Glutamatergic neuron (in vitro differentiated cells): ENCODE measurements at places on chromosomes 6 and 20. TPM values are rescaled to one million over a fixed set of nuclear protein-coding genes. Genes with fewer than 3 reads are reported as not detected.

Gene DDRGK1
- total RNA-seq, result 59.3 TPM

Gene BHLHE23
- 23.9 TPM for total RNA-seq

Gene ULBP1
- total RNA-seq, result 9.3 TPM

Gene AIF1
- not detected for total RNA-seq

Gene BEND6
- 1.2 TPM for total RNA-seq

Gene TRDN
- not detected for total RNA-seq

Gene C20orf141
- not detected for total RNA-seq

Gene PDE10A
- 24.5 TPM for total RNA-seq

Gene ZNF311
- total RNA-seq, result 5.1 TPM

Gene TTK
- 6.3 TPM for total RNA-seq

Gene TXLNB
- total RNA-seq, result not detected

Gene PTCRA
- total RNA-seq, result not detected

Gene SLC17A1
- total RNA-seq, result not detected

Gene LY6G5C
- 13.8 TPM for total RNA-seq

Gene SLC22A3
- not detected for total RNA-seq

Gene POU5F1
- total RNA-seq, result 48.8 TPM

Gene CEP162
- total RNA-seq, result 15.7 TPM

Gene CASS4
- total RNA-seq, result not detected

Gene SMLR1
- not detected for total RNA-seq

Gene CBLN4
- total RNA-seq, result not detected

Gene TCP11
- not detected for total RNA-seq

Gene PRDM13
- 13.9 TPM for total RNA-seq

Gene HDGFL1
- not detected for total RNA-seq

Gene RGS17
- 11.5 TPM for total RNA-seq
